ENCODE measurements at places on chromosomes 13 and 19. TPM values are rescaled to one million over a fixed set of nuclear protein-coding genes. Genes with fewer than 3 reads are reported as not detected.

DNA sequence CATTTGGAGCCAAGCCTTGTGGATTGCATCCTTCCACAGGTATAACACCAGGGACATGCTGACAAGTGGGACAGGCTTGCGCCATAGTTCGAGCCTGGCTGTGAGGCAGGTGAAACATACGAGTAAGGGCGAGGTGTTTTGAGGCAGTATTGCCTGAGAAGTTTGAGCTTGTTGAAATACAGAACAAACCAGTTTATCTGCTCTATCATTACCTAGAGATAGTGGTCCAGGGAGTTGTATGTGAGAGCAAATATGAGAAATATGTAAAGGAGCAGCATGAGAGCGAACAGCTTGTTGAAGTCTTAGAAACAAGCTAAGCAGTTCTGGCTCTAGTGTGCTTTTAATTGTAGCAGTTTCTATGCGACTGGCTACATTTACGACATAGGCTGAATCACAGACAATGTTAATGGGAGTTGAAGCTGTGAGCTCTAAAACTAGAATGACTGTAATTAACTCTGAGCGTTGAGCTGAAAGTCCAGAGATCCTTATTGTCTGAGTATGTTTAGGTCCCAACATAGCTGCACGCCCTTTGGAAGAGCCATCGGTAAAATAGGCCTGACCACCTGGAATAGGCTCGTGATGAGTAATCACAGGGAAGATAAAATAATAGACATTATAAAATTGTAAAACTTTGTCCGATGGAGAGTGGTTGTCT is 8.2 kb downstream of the ZNF439 start:
- peaks cover 54% of the 10 kb centered on the region for H3K36me3 ChIP-seq
- no peaks in the 10 kb centered on the region for H3K4me1 ChIP-seq
- H3K4me3 ChIP-seq = no peak overlapping the region
- no peak overlapping the region for H3K27ac ChIP-seq

GRCh38 chr13:60647547-60647946 is 250.5 kb downstream of the TDRD3 start:
- no peaks in the 10 kb centered on the region for H3K36me3 ChIP-seq
- peaks cover 2% of the 10 kb centered on the region for H3K27me3 ChIP-seq
- H3K4me3 ChIP-seq = no peak overlapping the region
- H3K27ac ChIP-seq = no peak overlapping the region
- DNase-seq = no peak

- no peak overlapping the region for H3K27ac ChIP-seq
- peaks cover 42% of the 10 kb centered on the region for H3K27me3 ChIP-seq
- no peaks in the 10 kb centered on the region for H3K36me3 ChIP-seq
- H3K4me1 ChIP-seq = peaks cover 8% of the 10 kb centered on the region
- H3K4me3 ChIP-seq = no peak overlapping the region
Observed at GRCh38 chr13:110799246-110800236, 86.0 kb downstream of the ING1 start.

GRCh38 chr19:1811472-1811894 is 593 bp downstream of the ATP8B3 start:
- H3K4me1 ChIP-seq = peaks cover 24% of the 10 kb centered on the region
- peak overlapping the region; percentile 73 for H3K27ac ChIP-seq
- no peaks in the 10 kb centered on the region for H3K27me3 ChIP-seq
- peaks cover 5% of the 10 kb centered on the region for H3K36me3 ChIP-seq
- peak; percentile 45 for DNase-seq

DNA sequence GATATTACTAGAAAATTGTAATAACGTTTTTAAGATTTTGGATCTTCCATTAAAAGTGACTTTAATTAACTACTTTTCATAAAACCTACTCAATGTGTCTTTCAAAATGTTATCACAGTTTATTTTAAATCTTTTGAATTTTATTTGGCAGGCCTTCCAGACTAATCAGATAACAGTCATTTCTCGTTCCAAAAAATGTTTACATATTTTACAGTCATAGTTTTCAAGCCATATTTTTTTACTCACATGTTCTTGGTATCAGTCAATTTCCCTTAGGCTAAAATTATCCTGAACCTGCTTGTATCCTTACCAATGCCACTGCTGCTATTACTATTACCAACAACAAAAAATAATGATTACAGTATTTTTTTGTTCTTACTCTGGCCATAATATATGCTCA is 1783.5 kb downstream of the SLITRK5 start:
- H3K4me3 ChIP-seq = no peak overlapping the region
- no peaks in the 10 kb centered on the region for H3K4me1 ChIP-seq
- H3K27ac ChIP-seq = no peak overlapping the region
- H3K36me3 ChIP-seq = no peaks in the 10 kb centered on the region

- no peak overlapping the region for H3K4me3 ChIP-seq
- no peak for DNase-seq
- H3K36me3 ChIP-seq = no peaks in the 10 kb centered on the region
- H3K27me3 ChIP-seq = peaks cover 16% of the 10 kb centered on the region
- H3K27ac ChIP-seq = no peak overlapping the region
Observed at GRCh38 chr19:18980432-18981020, 39.5 kb upstream of the HOMER3 start.

DNA sequence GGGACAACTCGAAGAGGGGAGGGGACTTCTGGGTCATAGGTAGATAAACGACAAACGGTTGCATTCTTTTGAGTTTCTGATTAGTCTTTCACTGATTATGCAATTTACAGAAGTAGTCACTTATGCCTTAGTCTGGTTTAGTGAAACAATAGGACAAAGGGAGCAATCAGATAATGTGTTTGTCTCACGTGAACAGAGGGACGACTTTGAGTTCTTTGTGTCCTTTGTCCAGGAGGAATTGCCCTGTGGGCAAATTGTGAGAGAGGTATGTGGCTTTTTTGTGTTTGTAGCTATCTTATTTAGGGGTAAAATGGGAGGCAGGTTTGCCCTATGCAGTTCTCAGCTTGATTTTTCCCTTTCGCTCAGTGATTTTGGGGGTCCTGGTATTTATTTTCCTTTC is 362.9 kb upstream of the PCDH20 start:
- no peak overlapping the region for H3K27ac ChIP-seq
- H3K36me3 ChIP-seq = no peaks in the 10 kb centered on the region
- H3K4me1 ChIP-seq = no peaks in the 10 kb centered on the region
- no peak overlapping the region for H3K4me3 ChIP-seq
- no peak for DNase-seq

DNA sequence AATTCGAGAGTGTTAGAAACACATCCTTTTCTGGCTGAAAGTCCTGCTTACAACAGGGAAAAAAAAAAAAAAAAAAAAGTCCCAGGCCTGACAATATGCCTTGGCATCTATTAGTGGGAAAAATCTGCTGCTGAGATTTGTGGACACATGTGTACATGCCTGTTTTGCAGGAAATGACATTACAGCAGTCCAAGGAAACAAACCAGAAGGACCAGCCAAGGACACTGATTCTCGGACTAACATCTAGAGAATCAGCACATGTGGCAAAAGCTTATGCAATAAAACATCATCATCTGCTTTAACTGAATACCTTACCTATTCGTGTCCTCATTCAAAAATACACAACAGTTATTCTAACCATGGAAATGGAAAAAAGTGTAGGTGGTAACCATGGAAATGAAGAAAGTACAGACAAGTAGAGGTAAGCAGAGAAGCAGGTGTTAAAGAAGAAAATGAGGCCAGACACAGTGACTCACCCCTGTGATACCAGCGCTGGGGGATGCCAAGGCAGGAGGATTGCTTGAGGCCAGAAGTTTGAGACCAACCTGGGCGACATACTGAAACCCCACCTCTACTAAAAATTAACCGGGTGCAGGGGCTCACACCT is 9.4 kb upstream of the DPY19L3 start:
- DNase-seq = no peak
- H3K27ac ChIP-seq = no peak overlapping the region
- H3K27me3 ChIP-seq = no peaks in the 10 kb centered on the region
- no peak overlapping the region for H3K4me3 ChIP-seq
- H3K36me3 ChIP-seq = no peaks in the 10 kb centered on the region

DNA sequence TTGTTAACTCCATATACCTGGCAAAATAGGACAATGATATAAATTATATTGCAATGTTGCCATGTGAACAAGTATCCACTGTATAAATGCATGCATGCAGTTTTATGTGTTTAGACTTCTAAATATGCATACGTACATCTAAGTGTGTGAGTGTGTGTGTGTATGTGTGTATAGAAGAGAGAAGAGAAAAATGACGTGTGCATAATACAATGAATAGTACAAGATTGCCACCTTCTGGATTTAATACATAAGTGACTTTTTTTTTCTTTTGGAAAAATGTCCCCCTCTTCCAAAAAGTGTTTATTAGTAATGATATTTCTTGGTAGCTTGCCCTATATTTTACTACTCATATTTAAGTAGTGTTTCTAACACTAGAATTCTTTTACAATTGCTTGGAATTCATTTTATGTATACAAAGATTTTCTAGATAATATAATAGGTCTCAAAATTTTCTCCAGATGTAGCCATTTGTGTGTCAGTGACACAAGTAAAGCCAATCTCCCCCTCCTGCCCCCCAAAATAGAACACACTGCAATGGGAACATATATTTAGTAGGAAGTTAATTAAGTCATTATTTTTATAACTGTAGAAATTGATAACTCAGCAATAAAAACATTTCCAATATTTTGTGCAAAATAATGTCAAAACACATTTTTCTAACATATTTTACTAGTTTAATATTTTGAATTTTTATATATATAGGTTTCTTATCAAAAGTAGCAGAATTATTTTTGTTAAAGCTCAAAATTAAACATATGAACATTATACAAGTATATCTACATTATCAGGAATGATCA is 783.3 kb upstream of the ATXN8OS start:
- H3K4me1 ChIP-seq = no peaks in the 10 kb centered on the region
- H3K27me3 ChIP-seq = no peaks in the 10 kb centered on the region
- no peak for DNase-seq
- no peaks in the 10 kb centered on the region for H3K36me3 ChIP-seq
- H3K4me3 ChIP-seq = no peak overlapping the region
- no peak overlapping the region for H3K27ac ChIP-seq

DNA sequence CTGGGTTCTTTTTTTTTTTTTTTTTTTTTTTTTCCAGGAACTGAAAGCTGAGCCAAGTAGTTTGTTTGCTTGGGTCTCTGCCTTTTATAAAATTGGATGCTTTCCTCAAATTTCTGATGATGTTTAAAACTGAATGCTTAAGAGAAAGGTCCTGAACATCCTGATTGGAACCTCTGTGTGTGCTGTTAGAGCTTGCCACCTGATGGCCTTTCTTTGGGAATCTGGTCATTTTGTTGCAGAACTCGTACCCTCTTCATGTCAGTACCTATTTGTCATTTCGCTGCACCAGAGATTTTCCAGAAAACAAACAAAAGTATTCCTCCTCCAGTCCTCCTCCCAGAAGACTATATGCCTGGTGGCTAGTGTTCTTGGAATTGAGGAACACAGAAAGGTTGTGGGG is 81.2 kb upstream of the KLF12 start:
- H3K27me3 ChIP-seq = peaks cover 4% of the 10 kb centered on the region
- DNase-seq = no peak
- H3K36me3 ChIP-seq = no peaks in the 10 kb centered on the region
- no peak overlapping the region for H3K27ac ChIP-seq

- H3K27ac ChIP-seq = no peak overlapping the region
- no peaks in the 10 kb centered on the region for H3K27me3 ChIP-seq
- H3K36me3 ChIP-seq = no peaks in the 10 kb centered on the region
- no peak overlapping the region for H3K4me3 ChIP-seq
- no peak for DNase-seq
Observed at GRCh38 chr13:40456397-40456953, 210.0 kb downstream of the FOXO1 start.

- peak; percentile 21 for DNase-seq
- H3K36me3 ChIP-seq = no peaks in the 10 kb centered on the region
- H3K4me3 ChIP-seq = no peak overlapping the region
- H3K27ac ChIP-seq = no peak overlapping the region
- no peaks in the 10 kb centered on the region for H3K27me3 ChIP-seq
- peaks cover 4% of the 10 kb centered on the region for H3K4me1 ChIP-seq
Observed at GRCh38 chr19:30085394-30085793, 143.4 kb downstream of the URI1 start.

- no peaks in the 10 kb centered on the region for H3K36me3 ChIP-seq
- H3K27ac ChIP-seq = no peak overlapping the region
- no peaks in the 10 kb centered on the region for H3K4me1 ChIP-seq
- H3K27me3 ChIP-seq = peaks cover 16% of the 10 kb centered on the region
- H3K4me3 ChIP-seq = no peak overlapping the region
Observed at GRCh38 chr13:26668357-26669146, 92.0 kb downstream of the GPR12 start.

- H3K36me3 ChIP-seq = no peaks in the 10 kb centered on the region
- peak; percentile 47 for DNase-seq
- no peaks in the 10 kb centered on the region for H3K27me3 ChIP-seq
- H3K4me1 ChIP-seq = no peaks in the 10 kb centered on the region
Observed at GRCh38 chr13:29362849-29363604, 232.5 kb downstream of the SLC7A1 start.

DNA sequence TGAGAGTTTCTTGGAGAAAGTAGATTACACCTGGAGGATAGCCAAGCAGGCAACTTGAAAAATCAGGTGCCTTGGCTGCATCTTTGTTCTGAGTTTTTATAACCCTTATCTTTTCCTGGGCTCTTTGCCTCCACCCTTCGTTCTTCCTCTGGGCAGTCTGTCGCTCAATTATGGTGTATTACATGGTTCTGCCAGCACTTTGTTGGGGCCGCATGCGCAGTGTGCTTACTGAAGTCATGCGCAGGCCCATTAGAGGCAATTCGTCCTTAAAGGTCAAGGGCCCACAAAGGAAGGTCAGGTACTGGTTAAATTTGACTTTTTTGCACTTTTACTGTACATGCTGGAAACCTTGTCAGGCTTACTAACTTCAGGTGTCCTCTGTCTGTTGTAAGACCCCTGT is 761.9 kb upstream of the SLITRK5 start:
- no peak overlapping the region for H3K4me3 ChIP-seq
- H3K27ac ChIP-seq = no peak overlapping the region
- DNase-seq = no peak
- no peaks in the 10 kb centered on the region for H3K4me1 ChIP-seq
- H3K27me3 ChIP-seq = no peaks in the 10 kb centered on the region

DNA sequence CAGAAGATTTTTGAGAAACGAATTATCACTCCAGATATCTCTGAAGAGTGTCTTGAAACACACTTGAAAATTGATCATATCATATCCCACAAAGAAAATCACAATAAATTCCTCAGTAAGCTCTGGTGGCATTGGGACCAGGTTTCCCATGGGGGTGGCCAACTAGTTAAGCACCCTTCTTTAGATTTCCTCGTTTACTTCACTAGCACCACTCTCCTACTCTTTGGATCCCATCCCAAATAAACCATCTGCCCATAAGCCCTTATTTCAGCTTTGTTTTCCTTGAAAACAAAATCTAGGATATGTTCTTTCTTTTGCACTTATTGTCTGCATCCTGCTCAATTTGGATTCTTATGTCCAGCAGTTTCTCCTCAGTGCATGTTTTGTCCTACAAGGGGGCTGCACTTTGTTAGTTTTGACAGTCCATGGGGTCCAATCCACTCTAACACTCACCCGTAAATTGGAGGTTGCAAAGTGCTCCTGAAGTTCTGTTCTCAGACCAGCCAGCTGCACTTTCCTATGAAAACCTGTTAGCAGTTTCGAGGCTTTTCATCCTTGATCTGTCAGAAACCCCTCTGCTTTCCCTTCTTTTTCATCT is 40.3 kb upstream of the FAM124A start:
- no peak for DNase-seq
- no peaks in the 10 kb centered on the region for H3K4me1 ChIP-seq
- H3K27ac ChIP-seq = no peak overlapping the region
- H3K4me3 ChIP-seq = no peak overlapping the region

The SBSN gene
- not detected for total RNA-seq

The ZNF723 gene
- not detected for total RNA-seq

The CCDC8 gene
- total RNA-seq = not detected

The AXL gene
- total RNA-seq = not detected

The SLC27A1 gene
- total RNA-seq = 7.4 TPM

The FPR2 gene
- not detected for total RNA-seq

The RNF225 gene
- total RNA-seq = 0.99 TPM

The TMEM190 gene
- total RNA-seq = not detected

The GPC6 gene
- not detected for total RNA-seq

The PLPP2 gene
- not detected for total RNA-seq

The ZNF530 gene
- total RNA-seq = 10.8 TPM

The ITGBL1 gene
- not detected for total RNA-seq

The ZNF837 gene
- total RNA-seq = 1.5 TPM
